ENCODE measurements at places on chromosomes 11 and 22.

DNA sequence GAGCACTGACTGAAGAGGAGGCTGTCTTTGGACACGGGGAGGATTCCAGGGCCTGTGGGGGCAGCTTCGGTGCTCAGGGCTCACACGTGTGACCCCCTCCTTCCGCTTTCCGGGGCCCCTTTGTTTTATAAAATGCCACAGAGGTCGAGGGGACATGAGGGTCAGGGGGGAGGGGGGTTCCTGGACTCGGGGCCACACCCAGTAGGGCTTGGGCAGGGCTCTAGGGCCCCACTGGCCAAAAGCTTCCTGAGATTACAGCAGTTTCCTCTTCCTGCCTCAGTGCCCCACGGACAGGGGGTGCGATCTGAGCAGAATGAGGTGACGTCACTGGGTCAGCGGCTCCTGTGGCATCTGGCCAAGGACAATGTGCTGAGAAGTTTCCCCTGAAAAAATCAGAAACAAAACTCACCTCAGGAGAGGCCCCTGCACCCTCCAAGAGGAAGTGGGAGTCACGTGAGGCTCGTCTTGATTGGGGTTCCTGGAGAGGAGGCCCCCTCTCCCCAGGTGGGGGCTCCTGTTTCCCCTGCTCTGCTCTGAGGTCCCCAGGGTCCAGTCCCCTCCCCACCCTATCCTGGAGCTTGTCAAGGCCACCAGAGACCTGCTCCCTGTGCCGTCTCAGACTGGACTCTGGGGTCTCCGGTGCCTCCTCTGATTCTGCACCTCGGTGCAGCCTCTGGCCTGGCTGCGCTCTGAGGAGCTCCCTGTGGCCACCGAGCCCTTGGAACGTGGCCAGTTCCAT is 6.4 kb upstream of the IFITM3 start:
- DNase-seq, result no peak

DNA sequence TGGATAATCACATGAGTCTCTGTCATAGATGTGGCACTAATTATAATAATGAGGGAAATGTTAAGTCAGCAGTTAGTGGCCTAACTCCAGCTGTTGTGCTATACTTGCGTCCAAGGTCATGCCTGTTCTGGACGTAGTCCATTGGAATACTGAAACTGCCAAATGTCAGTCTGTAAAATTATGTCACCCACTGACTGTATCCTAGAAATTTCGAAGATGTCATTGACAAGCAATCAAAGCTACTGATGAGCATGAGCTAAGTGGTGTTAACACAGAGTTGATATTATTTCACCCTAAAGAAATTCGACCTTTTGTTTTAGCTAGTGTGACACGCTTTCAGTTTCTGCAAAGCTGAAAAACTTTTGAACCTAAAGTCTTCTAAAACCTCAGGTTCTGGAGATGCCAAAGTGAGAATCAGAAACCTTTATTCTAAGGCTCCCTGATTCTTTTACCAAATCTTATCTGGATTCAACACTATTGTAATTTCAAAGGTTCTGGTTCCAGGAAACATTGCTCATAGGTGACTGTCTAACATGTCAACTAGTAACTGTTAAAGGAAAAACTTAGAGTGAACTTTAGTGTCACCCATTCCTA is 14.9 kb upstream of the ME3 start:
- DNase-seq, result no peak

- DNase-seq, result no peak
Observed at GRCh38 chr11:40405614-40406013, 1053.8 kb downstream of the LRRC4C start.

DNA sequence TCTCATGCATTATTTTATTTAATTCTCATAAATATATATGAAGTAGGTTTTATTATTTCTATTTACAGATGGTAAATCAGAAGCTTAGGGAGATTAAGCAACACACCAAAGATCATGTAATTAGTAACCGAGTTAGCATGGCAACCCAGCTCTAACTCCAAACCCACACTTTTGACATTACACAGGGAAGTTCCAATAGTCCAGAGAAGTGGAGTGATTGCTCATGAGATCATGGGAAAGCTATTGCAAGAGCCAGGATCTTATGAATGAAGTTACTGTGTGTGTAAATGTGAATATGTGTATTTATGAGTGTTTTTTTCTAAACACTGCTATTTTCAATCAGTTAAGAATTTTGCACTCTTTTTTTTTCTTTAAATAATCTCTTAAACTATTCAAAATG is 225.8 kb upstream of the KIRREL3 start:
- DNase-seq, result no peak

DNA sequence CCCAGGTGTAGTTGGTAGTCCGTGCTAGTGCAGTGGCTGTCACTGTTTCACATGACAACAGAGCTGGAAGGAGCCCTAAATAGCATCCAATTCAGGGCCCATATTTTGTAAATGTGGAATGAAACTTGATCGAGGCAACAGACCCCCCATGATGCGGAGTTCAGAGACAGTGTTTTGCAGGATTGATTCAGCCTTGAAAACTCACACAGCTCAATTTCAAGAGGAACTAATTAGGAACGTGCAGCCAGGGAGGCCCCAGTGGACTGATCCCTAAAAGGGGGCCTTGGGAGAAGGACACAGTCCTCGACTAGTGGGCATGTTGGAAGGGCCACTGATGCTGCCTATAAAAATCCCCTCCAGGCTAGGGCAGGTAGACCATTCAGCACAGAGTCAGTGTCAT is 61.0 kb upstream of the TTC12 start:
- no peak for DNase-seq

DNA sequence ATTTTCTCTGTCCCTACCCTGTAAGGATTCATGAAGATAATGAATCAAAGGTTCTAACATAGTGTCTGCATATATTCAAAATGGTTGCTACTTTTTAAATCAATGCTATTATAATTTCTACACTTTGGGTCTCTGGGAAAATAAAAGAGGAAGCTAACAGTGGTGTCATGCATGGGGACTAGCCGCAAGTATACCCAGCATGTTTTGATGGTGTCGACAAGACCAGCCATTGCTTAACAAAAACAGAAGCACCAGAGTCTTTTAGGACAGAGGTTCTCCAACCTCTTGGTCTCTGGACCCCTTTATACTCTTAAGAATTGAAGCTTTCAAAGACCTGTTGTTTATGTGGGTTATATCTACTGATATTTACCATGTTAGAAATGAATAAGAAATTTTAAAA is 37.8 kb downstream of the RNF141 start:
- DNase-seq, result no peak

- no peak for DNase-seq
Observed at GRCh38 chr11:133934599-133935550, 21.9 kb downstream of the IGSF9B start.

GRCh38 chr22:22836635-22837034 is 51.0 kb upstream of the IGLL5 start:
- DNase-seq, result no peak

DNA sequence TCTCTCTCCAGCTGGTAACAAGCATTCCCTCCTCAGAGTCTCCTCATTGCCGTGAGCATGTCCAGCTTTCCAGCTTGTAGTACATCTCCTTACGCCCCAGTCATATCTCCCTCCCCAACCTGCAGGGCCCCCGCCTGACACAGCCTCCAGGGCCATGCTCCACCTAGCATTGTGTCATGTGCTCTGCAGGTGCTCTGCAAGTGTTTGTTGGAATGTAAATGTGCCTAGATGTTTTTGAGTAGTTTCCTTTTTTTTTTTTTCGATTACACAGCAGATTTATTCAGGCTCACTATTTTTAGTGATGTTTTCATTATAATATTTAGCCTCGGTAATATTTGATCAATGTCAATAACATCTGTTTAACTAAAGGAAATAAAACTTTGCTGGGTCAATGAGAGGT is 82.5 kb downstream of the NCAM1 start:
- DNase-seq, result no peak

DNA sequence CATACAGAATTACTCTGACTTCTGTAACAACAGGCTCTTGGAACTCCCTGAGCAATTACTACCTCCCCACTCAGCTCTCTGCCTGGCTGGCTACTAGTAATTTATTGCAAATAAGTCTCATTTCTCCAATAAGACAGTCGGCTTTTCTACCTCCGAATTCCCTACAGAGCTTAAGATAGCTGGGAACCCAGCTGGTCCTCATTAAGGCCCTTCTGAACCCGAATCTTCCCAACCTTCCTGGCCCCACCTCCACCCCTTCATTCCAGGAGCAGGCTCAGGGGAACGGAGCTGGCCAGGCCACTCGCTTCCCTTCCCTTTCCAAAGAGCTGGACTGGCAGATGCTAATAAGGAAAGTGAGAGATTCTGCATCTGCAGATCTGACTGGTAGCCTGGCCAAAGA is 21.6 kb downstream of the TMPRSS5 start:
- DNase-seq, result no peak

DNA sequence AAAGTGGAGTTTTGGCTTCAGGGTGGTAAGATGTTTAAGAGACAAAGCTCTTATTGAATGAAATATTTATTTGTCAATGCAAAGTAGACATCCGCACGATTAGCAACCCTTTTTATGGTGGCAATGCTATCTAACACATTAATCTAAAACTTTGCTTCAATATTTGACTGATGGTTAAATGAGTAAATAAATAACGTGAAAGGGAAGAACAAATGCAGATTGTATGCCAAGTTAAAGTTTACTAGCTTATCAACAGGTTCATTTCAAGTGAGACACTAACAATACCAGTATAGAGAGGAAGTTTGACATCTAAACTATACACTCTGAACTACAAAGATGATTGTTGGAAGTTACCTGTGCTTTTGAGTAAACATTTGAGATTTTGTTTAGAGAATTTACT is 50.1 kb downstream of the AASDHPPT start:
- DNase-seq, result no peak

DNA sequence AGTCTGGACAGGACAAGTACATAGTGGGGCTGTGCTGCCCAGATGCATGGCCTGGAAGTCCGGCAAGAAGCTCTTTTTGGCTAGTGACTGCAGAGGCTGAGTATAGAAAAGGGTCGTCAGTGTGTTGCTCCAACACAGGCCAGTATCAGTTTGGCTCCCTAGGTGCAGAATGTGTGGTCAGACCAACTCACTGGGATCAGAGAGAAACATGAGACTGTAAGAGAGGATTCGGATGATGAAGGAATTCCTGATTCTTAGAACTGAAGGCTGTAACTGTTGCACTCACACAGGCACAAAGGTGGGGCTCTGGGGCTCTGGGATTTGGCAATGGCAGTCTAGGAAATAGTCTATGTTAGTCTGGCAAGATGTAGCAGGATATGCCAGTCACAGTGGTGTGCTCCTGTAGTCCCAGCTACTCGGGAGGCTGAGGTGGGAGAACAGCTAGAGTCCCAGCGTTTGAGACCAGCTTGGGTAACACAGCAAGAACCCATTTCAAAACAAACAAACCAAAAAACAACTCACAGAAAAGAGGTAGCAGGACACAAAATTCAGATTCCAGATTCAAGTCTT is 11.1 kb upstream of the UPB1 start:
- no peak for DNase-seq

DNA sequence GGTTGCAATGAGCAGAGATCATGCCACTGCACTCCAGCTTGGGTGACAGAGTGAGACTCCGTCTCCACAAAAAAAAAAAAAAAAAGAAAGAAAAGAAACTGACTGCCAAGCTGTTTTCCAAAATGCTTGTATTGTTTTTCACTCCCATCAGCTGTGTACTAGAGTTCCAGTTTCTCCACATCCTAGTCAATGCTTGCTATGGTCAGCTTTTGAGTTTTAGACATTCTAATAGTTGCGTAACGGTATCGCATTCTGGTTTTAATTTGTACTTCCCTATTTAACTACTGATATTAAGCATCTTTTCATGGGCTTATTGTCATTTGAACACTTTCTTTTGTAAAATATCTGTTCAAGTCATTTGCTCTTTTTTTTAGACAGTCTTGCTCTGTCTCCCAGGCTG is 55.7 kb downstream of the TSPAN18 start:
- no peak for DNase-seq

- no peak for DNase-seq
Observed at GRCh38 chr22:24133187-24133965, 47.9 kb upstream of the SUSD2 start.

GRCh38 chr11:9691865-9692264 is 28.0 kb downstream of the SWAP70 start:
- no peak for DNase-seq

DNA sequence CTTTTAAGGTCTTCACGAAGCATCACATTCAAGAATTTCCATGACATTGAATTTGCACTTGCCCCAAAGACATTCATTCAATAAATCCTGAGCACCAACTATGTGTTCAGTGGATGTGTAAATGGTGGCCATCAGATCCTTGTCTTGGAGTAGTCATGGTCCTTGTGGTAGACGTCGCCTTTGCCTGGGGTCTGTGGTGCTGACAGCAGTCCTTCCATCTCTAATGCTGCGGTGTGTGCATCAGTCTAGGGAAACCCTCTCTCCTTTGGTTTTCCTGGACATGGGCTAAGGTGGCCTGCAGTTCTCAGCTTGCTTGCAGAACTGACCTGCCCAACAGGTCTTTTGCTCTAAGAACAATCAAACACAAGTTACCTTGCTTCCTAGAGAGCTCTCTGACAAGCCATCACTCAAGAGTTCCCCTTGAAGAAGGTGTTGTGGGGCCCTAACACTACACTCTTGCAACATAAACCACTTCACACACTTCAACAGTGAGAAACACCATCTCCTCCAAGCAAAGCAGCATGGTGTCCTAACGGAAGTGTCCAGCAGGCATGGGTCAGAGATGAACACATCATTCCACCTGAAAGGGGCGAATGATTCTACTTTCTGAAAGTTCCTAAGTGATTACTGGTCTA is 72.1 kb downstream of the BUD13 start:
- DNase-seq, result no peak

DNA sequence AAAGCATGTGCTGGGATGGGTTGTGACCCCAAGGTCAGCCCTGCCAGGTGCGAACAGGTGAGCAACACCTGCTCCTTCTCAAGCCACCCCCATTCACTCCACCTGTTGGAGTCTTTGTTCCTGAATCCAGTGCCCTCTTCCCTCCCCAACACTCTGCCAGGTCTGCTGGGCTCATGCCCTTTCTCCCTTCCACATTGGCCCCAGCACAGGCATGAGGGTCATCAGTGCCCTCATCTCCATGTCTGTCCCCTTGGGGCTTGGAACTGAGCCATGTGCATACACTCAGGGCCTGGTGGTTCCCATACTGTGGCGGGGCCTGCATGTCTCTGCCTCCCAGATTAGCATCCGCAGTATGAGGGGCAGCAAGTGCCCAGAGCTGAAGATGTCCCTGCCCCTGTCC is 19.1 kb downstream of the RFPL2 start:
- no peak for DNase-seq

- DNase-seq, result no peak
Observed at GRCh38 chr11:15053191-15053685, 20.2 kb upstream of the CALCB start.

- no peak for DNase-seq
Observed at GRCh38 chr11:102590276-102591049, 34.7 kb downstream of the MMP20 start.
